ENCODE measurements at places on chromosomes 6 and 20.
A peak's percentile ranks its signal among the peaks of the same experiment; 100 is the strongest.

GRCh38 chr20:50602432-50603088 lies 88.8 kb downstream of the RIPOR3 start:
- no peak for DNase-seq

- no peak for DNase-seq
These were observed 27.7 kb downstream of the IL20RA start for GRCh38 chr6:137017081-137017480.

DNA sequence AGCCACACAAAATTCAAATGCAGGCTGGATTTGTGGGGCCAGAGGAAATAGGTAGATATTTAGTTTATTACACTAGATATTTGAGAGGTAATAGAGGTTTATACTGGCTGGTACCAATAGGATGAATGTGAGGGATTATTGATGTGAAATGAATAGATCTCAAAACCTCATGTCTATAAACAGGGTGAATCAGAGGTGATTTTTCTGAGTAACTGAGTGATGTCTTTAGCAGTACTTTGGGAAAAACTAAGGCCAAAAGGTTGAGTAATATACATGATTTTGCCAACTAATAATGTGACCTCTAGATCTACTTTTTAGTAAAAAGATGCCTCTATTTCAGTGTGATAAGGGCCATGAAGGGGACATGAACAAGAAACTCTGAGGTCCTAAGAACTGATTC lies 86.8 kb downstream of the HAO1 start:
- DNase-seq, result no peak

GRCh38 chr6:17719323-17720041 lies 12.8 kb upstream of the NUP153 start:
- no peak for DNase-seq

DNA sequence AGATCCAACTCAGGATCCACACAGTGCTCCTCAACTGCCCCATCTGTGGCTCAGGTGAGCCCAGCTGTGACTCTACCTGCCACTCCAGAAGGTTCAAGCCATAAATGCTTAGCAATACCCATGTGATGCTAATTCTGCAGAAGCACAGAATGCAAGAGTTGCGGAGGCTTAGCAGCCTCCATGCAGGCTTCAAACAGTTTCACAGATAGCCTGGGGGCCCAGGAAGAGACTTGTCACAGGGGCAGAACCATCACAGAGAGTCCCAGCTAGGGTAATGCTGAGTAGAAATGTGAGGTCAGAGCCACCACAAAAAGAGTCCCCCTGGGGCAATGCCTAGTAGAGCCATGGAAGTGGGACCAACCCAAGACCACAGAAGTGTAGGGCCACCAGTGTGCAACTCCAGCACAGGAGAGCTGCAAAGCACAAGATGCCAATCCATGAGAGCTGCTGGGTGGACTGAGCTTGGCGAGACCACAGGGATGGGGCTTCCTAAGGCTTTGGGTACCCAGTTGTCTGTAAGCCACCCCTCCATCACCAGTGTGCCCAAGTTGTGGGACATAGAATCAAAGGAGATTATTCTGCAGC lies 283.9 kb downstream of the UBE3D start:
- DNase-seq, result no peak

DNA sequence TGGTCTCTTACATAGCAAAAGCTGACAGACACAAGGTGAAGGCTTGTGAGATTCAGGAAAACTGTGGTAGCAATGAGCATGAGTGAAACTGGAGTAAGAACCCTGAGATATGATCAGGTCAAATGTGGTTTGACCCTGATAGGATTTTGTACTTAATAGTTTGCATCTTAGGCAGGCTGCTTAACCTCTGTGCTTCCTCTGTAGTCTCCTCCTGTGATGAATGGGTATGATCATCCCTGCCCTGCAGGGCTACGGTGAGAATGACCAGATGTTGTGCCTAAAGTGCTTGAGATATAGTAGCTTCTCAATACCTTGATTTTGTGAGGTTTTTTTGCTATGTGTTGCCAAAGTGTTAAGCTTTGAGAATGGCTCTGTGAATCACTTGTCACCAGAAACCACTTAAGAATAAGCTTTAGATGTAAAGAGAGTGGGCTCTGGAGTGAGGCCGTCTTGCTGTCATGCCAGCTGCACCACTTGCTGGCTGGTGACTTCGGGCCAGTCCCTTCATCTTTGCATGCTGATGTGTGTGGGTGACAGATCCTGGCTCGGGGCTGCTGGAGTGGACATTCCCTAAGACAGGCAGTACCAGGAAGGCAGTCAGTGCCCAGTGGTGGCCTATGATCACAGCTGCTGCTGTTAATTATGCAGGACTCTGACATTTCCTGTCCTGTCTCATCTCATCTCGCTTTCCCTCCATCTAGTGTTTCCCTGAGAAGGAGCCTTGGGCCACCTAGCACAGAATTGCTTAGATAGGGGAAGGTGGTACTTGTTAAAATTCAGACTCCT lies 254.7 kb downstream of the NFATC2 start:
- no peak for DNase-seq

GRCh38 chr6:113344969-113345368 lies 512.2 kb upstream of the MARCKS start:
- DNase-seq, result no peak

DNA sequence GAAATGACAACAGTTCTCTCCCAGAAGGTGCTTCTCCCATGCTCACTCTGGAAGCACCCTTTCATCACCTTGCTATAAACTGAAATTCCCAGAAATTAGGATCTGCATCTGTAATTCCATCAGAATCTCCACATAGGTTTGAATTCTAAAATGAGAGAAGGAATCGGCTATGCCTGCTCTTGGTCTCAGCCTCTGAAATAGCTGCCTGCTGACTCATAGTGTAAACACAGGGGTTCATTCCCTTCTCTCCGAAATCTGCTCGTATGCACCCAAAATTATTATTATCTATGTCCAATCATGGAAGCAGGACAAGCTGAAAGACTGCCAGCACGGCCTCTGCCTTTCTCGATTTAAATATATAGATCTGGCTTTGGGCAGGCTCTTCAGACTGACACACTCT lies 74.6 kb upstream of the TAB2 start:
- no peak for DNase-seq

- no peak for DNase-seq
These were observed 66.8 kb upstream of the THEMIS start for GRCh38 chr6:127967708-127968107.

DNA sequence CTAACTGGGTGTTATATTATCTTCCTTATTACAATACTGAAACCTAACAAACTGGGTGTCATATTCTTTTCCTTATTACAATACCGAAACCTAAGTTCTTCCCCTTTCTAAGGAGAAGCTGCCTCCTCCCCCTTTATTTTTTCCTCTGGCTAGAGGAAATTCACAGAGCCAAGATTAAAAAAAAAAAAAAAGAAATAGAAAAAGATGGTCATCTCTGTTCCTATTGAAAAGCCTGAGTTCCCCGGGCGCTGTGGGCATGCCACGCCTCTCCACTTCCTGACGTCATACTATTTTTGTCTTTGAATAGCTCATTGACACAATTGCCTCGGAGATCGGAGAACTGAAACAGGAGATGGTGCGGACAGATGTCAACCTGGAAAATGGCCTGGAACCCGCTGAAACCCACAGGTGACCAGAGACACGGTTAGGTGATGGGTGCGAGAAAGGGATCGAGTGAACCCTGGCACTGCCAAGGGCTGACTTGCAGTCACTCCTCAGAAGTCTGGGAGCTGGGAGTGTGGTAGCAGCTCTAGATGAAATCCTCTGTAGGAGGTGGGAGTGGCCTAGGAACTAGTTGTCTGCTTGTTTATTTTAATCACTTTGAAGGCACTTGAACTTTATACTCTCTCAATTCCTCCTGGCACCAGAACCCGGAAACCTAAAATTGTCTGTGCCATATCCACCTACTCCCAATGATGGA lies 82.2 kb upstream of the NAA20 start:
- no peak for DNase-seq

DNA sequence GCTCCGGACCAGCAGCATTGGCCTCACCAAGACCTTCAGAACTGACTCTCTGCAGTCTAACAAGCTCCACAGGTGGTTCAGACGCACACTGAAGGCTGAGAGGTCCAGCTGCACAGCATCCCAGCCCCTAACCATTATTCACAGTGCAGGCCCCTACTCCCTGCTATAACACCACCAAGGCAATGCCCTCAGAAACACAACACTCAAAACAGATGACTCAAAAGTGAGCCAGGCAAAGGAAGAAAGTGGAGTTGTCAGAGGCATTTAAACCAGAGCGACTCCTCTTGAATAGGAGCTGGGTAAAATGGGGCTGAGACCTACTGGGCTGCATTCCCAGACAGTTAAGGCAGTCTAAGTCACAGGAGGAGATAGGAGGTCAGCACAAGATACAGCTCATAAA lies 20.5 kb upstream of the MC3R start:
- no peak for DNase-seq

DNA sequence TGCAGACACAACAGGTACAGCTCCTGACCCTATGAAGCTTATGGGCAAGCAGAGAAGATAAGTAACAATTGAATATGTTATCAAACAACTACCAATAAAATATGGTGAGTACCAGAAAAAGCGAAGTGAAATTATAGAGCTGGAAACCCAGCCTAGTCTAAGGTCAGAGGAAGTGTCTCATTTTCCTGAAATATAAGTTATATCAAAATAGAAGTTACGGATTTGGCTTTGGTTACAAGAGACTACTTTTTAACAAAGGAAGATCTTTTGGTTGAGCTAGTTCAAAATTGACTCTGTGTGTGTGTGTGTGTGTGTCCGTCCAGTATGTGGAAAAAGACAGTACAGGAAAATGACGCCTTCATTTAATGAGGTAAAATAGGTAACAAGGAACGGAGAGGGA lies 8.9 kb downstream of the STX11 start:
- no peak for DNase-seq

- DNase-seq, result no peak
These were observed 2.8 kb upstream of the TSPYL4 start for GRCh38 chr6:116256694-116257093.

DNA sequence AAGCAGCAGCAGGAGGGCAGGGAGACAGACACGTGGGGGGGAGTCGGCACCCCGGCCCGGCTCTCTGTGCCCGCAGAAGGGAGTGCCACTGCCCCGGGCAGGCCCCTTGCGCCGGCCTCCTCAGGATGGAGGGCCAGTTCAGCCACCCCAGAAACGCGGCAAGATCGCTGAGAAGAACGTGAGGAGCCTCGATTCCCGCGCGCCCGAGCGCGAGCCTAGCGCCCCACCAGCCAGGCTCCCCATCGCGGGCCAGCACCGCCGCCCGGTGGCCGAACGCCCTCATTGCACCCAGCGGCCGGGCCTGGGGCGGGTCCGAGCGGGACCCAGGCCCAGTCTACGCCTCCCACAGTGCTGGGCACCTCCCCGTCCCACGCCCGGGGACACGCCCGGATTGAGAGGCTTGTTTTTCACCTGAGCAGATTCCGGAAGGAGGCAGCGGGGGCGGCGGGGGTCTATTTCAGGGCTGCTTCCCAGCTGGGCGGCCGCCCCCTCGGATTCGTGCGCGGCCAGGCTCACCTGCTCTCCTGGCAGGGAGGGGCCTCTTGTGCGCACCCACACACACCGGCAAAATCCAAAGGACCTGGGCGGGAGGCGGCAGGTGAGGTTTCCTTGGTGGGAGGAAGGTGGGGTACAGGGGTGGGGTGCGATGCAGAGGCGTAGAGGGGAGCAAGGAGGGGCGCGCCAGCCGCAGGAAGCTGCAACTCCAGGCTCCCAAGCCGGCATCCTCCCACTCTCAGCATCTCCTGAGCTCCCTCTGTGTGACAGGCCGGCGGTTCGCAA lies 9.0 kb upstream of the GRM4 start:
- peak; percentile 33 for DNase-seq

DNA sequence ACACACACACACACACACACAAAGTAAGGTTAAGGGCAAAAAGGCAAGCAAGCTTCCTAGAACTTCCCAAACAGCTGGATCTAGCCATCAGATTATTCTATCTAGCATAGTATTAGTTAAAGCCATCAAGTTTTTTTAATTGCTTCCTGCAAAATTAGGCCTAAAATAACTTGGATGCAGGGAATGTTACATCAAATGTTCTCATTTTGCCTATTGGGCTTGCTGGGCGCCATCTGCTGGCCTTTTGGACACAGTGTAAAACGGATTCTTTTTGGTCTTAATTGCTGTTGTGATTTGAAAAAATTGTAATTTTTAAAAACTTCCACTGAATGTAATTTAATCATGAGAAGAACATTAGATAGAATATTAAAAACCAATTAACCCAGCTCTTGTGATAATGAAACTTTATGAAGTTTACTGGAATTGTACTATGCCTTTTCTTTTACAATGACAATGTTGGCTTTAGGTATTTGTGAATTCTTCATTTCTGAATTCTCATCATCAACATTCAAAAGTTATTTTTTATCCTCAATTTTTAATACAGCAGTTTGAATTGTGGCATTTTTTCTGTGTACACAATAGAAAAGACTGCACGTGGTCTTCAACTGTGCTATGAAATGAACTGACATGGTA lies 6.8 kb downstream of the MKKS start:
- peak; percentile 17 for DNase-seq

- no peak for DNase-seq
These were observed 418.5 kb upstream of the JARID2 start for GRCh38 chr6:14827354-14827753.

GRCh38 chr6:84633771-84634170 lies 130.6 kb downstream of the TBX18 start:
- DNase-seq, result no peak

DNA sequence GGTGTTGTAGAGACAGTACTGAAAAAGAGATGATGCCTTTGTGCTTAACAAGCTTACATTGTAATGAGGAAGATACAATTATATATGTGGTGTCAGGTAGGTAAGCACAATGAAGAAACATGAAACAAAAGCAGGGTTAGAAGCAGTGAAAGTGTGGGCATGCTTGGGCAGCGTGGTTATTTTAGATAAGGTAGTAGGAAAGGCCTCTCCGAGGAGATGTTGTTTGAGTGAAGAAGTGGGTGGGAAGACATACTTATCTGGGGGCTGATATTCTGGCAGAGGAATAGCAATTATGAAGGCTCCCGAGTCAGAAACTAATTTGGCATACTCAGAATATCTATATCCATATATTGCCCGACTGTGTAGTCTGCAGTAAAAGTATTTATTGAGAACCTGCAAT lies 4.7 kb downstream of the CDKAL1 start:
- no peak for DNase-seq

DNA sequence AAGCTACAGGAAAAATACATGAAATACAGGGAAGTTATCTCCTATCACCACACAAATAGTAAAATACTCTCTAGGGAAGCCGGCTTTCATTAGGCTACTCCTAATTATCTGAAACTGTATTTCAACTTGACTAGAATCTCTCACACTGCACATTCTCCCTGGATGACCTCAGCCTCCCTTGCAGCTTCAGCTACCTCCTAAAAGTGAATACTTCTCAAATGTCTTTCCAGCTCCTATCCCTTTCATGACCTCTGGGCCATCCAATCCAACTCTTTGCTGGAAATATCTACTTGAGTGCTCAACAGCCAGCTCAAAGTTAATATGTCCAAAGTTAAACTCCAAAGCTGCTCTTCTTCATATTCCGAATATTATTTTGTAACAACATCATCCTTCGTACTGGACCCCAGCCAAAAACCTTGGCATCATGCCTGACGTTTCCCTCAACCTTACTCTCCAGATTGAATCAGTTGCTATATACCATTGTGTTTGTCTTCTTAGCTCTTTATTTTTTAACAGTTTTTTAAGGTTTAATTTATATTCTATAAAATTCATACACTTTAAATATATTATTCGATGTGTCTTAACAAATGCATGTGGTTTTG lies 29.4 kb upstream of the KIF6 start:
- DNase-seq, result no peak

- no peak for DNase-seq
These were observed 478.1 kb downstream of the PREX1 start for GRCh38 chr20:48349656-48350055.

Measured in activated CD8-positive, alpha-beta memory T cell treated with anti-CD3 and anti-CD28 coated beads for 1 hour (primary cell).